Activated T-cell treated with anti-CD3 and anti-CD28 coated beads for 1 hour (primary cell): ENCODE measurements at places on chromosomes 2 and 18.

DNA sequence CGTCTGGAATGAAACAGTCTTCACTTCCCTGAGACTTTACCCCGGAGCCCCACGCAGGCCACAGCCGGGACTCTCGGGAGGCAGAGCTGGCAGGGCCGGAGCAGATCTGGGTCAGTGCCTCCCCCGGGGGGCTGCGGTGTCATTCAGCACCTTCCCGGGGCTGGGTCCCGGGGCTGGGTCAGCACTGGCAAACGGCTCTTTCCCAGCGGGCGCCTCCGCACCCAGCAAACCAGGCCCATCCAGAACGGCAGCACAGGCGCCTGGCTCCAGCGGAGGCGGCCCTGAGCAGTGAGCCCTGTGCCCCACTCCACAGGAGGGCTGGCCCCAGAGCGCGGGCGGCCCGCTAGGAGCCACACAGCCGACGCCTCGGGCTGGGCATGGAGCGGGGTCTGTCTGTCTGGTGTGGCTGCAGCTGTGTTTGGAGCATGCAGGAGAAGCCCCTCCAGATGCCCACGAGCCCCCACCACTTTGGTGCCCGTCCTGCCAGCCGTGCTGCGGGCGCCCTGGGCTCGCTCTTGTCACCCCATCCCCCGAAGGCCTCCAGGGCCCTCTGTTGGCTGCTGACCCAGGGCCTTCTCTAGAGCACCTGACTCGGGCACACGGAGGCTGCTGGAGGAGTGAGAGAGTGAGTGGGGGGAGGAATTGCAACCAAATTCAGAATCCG lies 132.1 kb upstream of the CTDP1 start:
- no peak for DNase-seq

DNA sequence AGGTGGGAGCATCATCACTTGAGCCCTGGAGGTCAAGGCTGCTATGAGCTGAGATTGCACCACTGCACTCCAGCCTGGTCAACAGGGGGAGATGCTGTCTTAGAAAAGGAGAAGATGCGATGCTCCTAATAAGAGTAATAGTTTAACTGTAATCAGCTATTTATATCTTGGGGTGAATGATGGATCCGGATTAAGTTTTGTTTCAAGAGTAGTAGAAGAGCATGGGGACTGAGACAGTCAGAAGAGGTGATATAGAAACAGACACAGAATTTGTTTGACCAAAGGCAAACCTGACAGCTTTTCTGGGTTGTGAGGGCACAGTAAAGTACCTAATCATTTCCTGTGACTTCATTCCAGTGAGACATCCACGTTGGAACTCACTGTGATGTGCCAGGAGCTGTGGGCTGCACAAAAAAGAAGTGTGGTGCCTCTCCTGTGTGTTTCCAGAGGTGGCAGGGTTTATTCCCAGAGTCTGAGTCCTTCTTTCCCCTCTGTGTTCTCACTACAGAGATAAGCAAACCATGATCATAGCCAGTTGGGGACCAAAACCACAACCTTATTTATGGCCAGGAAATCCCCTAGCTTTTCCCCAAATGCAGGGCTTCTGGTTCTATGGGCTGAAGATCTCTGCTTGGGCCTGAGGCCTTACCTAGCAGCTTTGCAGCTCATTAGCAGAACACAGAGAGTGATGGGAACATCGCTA lies 113.7 kb downstream of the XRCC5 start:
- no peak for DNase-seq

GRCh38 chr2:167334146-167334742 lies 446.0 kb downstream of the XIRP2 start:
- DNase-seq: no peak

- no peak for DNase-seq
These were observed 60.0 kb upstream of the AGAP1 start for GRCh38 chr2:235433860-235434259.

DNA sequence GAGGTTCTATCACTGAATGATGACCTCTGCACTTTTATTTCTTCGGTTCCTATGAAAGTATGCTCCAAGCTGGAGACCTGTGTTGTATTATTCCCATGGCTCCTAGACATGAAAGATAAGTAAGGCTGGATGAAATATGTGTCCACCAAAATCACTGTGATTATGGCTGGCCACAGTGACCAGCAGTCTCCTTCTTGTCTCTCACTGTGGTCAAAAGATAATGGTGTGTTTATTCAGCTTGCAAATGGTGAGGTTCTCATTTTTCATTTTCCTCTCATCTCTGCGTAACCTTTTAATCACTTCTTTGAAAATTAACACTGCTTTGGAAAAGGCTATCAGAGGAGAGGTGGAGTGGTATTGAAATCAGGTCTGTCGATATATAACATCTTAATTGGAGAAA lies 107.8 kb upstream of the DAPL1 start:
- DNase-seq: no peak

- DNase-seq: no peak
These were observed 59.1 kb downstream of the COL6A3 start for GRCh38 chr2:237354892-237355291.

DNA sequence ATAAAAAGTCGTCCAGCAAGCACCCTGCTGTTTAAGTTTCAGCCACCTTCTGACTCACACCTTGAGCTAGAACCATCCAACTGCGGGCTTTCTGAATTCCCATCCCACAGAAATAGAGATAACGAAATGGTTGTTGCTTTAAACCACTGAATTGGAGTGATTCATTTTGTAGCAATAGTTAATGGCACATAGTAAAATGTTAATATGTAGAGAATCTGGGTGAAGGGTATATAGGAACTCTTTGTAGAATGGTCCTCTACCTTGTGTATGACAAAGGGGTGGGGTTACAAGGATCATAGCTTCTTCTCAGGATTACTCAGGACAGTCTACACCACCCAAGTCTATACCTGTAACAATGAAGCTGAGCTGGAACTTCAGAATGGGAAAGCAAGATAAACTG lies 2.4 kb upstream of the MAPRE3 start:
- no peak for DNase-seq

GRCh38 chr2:138239902-138240491 lies 261.6 kb upstream of the SPOPL start:
- no peak for DNase-seq

GRCh38 chr2:68813596-68813995 lies 57.6 kb downstream of the BMP10 start:
- no peak for DNase-seq

DNA sequence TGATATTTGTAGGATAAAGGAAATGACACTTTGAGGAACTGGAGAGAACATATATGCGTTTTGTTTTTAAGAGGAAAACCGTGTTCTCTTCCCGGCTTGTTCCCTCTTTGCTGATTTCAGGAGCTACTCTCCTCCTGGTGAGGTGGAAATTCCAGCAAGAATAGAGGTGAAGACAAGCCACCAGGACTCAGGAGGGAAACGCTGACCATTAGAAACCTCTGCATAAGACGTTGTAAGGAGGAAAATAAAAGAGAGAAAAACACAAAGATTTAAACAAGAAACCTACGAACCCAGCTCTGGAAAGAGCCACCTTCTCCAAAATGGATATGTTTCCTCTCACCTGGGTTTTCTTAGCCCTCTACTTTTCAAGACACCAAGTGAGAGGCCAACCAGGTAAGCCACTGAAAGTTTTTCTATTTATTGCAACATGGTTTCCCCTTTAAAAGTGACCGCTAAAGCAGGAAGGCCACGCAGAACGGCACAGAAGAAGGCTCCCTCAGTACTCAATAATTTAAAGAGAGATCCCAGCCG lies 735 bp downstream of the NRP2 start:
- DNase-seq: no peak

GRCh38 chr2:128624956-128625355 lies 306.3 kb upstream of the HS6ST1 start:
- no peak for DNase-seq

GRCh38 chr2:43513216-43513615 lies 82.6 kb downstream of the THADA start:
- no peak for DNase-seq

DNA sequence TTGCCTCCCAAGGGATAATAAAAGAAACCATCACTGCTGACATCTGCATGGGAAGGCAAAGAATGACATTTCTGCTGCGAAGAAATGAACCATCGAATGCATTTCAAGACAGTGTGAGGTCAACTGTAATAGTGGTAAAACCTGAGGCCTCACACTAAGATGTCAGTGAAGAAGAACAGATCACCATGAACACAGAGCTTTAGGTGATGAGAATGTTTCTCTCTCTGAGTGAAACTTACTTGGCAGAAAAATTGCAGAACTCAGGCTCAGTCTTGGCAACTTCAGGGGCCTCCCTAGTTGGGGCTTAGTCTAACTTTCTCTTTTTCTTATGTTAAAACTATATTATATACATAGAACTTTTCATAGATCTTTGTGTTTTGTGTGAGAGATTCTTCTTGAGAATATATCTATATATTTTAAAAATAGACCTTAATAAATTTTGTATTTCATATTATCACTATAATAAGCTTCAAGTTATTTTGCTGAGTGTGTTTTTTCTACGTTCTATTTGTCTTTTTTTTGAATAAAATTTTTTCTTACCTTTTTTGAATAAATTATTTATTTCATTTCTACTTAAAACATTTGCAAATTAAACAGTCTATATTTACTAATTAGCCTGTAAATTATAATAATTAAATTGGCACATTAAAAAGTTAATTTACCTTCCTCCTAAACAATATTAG lies 427.5 kb upstream of the TRIB2 start:
- DNase-seq: no peak

DNA sequence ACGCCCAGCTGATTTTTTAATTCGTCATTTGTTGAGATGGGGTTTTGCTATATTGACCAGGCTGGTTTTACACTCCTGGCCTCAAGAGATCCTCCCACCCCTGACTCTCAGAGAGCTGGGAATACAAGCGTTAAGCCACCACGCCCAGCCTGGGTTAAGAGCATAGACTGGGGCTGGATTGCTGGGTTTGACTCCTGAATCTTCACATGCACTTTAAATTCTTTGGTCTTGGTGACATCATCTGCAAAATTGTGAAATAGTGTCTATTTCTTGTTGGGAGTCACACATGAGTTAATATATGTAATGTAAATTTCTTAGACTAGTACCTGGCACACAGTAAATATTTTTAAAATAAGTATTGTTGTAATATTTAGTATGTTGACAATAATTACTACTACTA lies 257.4 kb downstream of the DOK6 start:
- no peak for DNase-seq

DNA sequence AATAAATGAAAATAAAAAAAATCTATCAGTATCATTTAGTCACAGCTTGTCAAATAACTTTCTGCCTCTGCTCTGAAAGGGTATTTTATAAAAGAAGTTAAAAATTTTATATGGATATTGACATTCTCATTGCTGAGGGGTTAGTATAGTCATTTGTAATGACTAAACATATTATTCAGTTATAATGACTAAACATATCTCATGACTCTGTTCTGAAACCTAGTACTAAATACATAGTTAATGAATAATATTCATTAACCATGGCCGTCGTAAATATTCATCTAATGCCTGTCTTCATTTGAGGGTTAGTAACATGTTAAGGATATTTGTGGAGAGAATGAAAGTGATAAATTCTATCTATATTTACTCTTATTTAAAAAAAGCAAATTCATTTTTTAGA lies 69.1 kb upstream of the MAP4K3 start:
- DNase-seq: no peak

DNA sequence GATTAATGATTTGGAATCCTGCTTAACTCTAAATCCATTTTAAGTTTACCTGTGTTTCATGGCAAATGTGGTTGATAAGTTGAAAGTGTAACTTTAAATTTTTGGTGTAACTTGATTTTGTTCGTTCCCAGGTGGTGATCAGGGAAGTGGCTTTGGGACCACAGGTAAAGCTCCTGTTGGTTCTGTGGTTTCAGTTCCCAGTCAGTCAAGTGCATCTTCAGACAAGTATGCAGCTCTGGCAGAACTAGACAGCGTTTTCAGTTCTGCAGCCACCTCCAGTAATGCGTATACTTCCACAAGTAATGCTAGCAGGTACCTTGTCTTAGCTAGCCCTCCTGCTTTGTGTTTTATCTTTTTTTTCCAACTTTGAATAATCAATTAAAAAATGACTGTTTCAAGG lies 62.8 kb downstream of the AGFG1 start:
- no peak for DNase-seq

DNA sequence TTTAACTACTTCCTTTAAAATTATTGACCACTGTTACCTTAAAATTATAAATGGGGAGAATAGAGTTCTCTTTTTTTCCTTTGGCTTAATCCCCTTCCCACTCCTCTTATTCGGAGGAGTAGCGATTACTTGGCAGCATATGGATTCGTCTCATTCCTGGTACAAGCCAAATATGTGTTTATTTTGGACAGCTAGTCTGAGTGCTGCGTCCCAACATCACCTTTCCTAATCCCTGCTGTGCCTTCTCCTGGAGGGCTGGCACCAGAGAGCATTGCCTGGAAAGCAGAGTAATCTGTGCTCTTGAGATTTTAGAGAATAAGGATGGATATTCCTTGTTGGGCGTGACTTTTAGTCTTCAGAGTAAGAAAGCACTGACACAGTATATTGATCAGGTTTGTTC lies 185.6 kb downstream of the AGAP1 start:
- DNase-seq: no peak

DNA sequence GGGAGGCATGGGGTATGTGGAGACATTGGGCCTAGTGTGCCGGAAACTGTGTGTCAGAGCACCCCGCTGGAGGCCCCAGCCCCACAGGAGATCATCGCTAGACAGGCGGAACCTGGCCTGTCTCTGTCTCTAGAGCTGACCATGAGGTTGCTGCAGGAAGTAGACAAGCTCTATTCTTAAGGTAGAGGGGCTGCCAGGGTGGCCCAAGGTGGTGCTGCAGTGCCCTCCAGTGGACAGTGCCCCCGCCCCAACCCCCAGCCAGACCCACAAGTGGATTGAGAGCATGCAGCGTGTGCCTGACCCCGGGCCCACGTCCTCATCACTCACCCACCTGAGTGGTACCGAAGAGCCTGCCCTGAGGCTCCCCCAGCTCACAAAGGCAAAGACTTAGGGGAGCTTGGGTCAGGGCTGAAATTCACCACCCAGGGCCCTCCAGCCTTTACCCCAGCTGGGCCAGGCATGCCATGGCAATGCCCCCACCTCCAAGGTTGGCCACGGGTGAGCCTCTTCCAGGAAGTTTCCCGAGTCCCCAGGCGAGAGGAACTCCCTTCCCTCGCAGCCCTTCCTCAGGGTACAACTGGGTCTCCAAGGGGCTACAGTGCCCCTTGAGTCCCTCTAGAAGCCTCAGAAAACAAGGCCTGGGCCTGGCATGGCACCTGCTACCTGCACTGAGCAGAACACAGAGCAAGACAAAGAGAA lies 155.0 kb downstream of the TTC32 start:
- no peak for DNase-seq

GRCh38 chr2:59713577-59713976 lies 839.9 kb downstream of the BCL11A start:
- no peak for DNase-seq

- DNase-seq: no peak
These were observed 26.6 kb upstream of the IHH start for GRCh38 chr2:219087361-219087760.
